ENCODE measurements at places on chromosomes 1 and 21.

DNA sequence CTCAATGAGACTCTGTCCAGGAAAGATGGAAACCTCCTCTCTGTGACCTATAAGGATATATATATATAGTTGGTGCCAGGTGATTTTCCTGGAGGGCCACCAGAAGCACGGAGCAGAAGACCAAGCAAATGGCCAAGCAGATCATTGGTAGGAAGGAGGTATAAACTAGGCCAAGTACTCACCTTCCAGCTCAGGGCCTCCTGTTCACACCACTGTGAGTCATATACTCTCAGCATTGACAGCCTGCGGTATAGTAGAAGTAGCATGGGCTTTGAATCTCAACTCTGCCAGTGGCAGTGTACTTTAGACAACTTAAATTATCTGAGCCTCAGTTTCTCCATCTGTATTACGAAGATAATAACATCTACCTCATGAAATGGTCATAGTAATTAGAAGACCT lies 15.4 kb downstream of the IL12RB2 start:
- no peak for DNase-seq

GRCh38 chr1:178196631-178197030 lies 102.7 kb downstream of the RASAL2 start:
- no peak for DNase-seq

DNA sequence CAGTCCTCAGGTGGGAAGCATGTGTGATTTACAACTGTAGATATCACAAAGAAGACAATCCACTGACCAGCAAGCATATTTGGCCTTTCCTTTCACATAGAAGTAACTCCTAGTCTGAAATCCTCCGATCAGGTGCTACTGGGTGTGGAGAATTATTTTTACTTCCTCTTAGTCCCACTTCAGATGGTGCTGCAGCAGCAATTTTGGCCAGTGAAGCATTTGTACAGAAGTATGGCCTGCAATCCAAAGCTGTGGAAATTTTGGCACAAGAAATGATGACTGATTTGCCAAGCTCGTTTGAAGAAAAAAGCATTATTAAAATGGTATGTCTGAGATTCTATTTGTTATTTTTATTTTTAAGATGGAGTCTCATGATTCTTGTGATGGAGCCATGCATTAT lies 51.0 kb downstream of the SCP2 start:
- DNase-seq: no peak

DNA sequence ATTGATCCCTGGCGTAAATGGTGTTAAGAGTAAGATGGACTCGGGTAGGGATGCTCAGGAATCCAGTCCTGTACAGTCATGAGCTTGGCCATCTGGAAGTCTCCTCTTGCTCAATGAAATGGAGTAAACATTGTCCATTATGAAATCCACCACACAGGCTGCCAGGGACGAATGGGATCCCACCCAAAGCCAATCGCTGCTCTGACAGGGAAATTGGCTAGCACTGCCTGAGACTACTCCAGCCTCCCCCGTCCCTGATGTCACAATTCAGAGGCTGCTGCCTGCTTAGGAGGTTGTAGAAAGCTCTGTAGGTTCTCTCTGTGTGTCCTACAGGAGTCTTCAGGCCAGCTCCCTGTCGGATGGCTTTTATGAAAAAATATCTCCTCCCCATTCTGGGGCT lies at the start of gene HSD11B1:
HSD11B1 (plus strand) TSS at position 263 of the 400 bp plus-strand sequence; CDS start at position 360, 97 bp downstream.
- peak; percentile 88 for DNase-seq

- DNase-seq: peak; percentile 48
Observed at GRCh38 chr1:154943649-154944400, 7.3 kb upstream of the PMVK start.

DNA sequence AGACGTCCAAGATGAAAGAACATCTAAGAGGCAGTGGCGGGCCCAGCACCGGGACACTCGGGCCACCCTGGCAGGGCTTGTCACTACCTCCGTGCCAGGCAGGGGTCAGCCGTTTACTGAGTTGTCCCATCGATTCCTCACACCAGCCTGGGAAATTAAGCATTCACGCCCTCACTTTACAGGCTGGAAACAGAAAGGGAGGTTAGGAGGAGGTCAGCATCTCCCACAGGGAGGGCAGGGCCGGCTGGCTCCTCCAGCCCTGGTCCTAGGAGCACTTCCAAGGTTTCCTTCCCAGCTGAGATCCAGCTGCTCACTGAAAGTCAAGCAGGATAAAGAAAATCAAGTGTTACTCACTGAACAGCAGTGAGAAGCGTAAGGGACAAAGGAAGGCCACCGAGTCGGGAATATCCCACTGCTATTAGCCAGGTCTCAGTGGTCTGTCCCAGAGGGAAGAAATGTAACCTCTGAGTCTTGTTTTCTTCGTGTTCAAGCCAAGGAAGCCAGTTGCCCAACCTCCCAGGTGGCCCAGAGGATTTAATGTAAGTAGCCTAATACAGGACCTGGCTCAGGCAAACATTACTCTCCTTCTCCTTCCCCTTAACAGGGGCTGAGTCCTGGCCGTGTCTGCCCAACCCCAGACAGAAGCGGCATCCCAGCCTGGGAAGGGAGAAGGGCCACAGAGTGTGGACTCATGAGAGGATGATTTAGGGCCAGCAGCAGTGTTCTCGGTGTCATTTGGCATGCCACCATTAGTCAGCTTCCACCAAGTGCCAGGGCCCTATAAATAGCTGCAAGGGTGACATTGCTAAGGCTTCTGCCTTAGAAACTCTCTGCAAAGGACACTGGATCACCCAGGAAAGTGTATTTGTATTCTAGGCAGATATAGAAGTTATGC lies 203.1 kb upstream of the GALNT2 start:
- no peak for DNase-seq
